Neuronal stem cell (in vitro differentiated cells): ENCODE measurements at places on chromosomes 2 and 18.

- DNase-seq, result no peak
Observed at GRCh38 chr2:226137201-226137811, 662.3 kb downstream of the IRS1 start.

DNA sequence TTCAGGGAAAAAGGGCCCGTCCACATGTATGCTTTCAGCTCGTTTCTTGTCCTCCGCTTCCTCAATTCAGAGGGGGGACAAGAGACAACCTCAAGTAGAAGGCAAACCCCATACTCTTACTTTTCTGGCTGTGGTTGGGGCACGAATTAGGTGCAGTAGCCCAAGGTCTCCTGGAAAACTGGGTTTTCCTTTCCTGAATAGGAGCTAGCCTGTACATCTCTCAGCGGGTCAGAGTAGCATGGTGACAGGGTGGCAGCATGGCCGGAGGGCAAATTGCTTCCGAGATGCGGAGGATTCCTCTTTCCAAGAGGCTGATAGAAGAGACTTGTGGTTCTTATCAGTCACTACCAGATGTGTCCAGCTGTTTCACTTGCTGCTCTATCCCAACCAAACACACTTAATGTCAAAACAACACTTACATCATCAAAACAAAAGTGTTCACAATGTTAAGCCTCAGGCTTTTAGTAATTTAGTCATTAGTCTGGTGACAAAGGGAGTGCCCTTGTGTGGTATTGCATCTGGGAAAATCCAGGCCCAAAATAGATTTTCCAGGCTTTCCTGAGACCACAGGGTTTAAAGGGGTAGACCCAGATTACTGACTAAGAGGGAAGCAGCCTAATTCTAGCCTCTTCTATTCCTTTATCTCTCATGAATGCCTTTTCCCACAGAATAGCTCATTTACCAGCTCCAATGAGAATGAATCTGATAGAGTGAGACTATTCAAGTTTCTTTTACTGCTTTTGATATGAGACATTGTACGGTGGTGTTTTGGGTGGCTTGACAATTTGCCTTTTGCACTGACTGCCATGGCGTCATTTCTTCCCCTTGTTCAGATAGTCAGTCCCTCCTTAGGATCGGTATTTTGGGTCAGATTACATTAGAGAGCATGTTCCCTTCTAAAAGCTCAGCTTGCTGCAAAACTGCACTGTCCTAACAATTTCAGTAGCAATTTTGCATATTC lies 162.0 kb downstream of the LTBP1 start:
- no peak for DNase-seq

DNA sequence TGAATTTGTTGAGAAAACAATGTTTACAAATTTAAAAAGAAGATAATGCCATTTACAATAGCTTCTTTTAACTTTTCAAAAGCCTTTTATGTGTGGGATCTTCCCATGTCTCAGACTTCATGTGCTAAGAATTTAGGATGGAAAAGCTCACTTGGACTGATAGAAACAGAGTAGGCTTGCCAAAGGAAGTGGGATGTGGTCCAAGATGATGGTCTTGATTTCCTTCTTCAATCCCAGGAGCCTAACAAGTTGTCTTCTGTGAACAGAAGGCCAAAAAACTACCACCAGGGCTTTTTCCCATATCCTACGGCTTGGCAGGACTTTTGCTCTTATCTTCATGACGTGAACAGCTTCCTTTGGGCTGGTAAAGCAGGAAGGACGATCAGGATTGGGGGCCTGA lies 9.5 kb downstream of the CXCR4 start:
- DNase-seq, result no peak

DNA sequence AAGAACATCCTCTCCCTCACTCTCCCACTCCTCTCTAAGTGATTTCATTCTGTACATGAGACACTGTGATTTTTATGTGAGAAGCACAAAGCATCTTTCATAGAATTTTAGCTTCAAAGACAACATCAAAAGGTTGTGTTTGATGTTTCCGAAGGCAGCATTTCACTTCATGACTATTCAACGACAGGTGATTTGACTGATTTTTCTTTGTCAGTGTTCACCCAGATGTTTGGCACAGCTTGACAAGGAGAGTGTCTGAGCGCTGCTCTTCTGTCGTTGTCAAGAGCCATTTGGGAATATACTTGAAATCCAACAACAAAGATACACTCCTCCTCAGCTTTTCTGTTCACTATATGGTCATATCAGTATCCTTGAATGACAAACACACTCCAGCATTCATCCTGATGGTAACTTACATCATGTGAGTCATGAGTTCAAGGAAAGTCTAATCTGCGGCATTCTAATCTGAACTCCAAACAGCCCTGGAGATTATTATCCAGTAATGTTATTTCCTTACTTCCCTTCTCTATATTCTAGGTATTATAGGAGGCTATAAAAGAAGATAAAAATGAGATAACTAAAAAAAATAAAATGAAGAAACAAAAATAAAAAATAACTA lies 45.9 kb upstream of the ST6GAL2 start:
- DNase-seq, result no peak

DNA sequence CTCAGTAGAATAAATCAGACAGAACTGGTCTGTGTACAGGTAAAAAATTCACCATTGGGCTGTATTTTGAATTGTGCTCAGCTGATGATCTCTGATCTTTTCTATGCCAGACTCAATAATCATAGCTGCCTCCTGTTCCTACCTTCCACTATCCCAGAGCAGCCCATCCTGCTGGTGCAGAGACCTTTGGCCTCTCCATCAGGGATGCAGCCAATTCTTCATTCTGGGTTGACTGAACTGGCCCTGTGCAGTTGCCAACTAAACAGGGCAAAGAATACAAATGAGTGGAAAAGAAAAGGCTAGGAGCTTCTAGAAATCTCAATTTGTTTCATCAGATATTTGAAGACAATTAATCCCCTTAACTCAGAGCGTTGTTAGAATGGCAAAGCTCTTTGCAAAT lies 1781.3 kb upstream of the CELF4 start:
- DNase-seq, result no peak

- no peak for DNase-seq
Observed at GRCh38 chr2:216643986-216644659, 10.9 kb downstream of the IGFBP2 start.

- DNase-seq, result no peak
Observed at GRCh38 chr2:85168942-85169341, 35.8 kb downstream of the TCF7L1 start.
